NCI-H2029 treated with DMSO at 0.1 percent for 48 hours (cell line): ENCODE measurements at places on chromosomes 1 and 21.

DNA sequence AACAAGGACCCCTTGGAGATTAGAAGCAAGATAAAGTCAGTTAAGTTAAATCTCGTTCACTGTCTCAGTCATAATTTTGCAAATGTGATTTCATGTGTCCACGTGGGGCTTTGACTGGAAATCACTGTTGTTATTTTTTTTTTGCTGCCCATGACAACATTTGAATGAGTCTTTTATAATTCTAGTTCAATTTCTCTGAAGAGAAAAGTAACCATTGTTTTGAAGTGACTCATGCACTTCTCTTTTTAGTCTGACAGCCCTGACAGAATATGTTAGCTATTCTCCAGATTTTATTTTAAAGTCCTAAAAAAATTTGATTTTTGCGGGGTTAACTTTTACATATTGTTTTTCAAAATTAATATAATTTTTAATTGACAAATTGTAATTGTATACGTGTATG is 30.7 kb upstream of the NLRP3 start:
- no peak for DNase-seq

DNA sequence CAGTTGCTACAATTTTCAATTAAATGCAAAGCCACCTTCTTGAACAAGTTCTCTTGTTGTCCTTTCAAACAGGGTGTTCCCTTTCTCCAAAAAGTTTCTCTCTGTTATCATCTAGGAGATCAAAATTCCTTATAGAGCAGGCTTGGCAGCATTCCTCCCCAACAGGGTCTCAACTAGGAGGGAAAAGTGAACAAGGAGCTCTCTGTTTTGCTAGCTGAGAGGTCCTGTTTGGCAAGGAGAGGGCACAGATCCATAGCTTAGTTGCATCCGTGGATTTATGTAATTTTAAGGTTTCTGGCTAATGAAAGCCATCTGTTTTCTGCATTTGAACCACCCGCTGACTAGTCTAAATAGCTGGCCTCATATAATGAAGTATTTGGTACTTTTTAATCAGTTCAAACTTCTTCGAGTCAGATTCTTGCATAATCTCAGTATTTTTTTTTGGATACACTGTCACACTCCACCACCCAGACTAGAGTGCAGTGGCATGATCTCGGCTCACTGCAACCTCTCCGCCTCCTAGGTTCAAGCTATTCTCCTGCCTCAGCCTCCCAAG is 54.0 kb downstream of the APP start:
- DNase-seq: no peak

- DNase-seq: no peak
Measured at GRCh38 chr1:22780696-22781095, 70.1 kb downstream of the EPHB2 start.

GRCh38 chr21:26095131-26095530 is 75.4 kb downstream of the APP start:
- DNase-seq: no peak

DNA sequence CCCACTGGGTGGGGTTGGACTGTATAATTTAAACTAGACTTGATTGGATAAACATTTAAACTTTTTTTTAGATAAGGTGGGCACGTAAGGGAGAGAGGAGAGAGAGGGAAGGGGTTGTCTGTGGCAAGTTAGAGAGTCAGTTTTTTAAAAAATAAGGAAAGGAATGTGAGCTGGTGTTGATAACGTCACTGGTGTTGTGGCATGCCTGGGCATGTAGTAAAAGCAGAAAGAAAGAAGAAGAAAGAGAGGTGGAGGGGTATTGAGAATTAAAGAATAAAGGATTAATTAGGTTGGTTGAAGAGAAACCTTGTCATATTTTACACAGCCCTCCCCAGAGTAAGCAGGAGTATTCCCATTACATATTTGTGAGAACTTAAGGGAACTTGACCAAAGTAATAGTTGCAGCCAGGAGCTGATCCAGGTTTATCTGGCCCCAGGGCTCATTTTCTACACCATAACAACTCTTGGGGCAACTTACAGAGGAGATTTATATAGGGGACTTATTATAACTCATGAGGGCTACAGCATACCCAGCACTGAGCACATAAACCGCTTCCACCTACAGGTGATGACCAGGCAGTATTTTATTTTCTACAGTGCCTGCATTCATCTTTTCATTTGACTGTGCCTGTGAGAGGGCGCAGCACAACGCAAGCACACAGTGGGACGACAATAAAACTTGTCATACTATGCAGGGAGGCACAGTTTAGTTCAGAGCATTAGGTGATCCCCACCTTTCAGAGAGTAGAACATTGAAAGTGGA is 70.2 kb downstream of the CCDC30 start:
- no peak for DNase-seq

DNA sequence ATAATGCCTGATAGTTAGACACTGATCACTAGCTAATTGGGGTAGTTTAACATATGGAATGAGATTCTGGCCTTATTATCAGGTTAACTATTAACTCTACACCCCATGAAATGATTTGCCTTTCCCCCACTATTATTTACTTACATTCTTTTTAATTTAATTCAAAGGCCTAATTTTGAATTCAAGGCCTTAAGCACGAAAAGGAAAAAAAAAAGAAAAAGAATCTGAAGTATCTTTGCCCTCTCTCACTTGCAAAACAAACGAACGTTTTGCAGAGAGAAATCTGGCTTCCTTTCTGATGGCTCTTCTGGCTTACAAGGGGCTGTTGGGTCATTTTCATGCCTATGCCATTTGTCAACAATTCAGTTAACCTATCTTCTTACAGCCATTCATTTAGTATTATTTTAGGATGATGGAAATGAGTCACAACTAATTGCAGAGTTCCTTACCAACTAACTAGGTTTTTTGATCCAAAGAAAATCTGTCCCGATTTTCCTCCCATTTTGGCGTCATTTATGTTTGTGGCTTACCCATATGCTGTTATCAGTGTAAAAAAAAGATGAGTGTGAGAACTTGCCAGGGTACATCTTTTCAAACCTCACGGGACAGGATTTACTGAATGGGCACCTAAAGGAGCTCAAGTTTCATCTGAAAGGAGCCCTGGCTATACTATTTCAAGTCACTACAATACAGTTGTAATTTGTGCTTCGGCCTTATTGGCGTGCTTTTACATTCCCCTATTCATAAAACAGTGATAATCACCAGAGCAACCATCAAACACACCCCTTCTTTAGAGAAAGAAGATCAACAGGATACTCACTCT is 1.9 kb upstream of the ERRFI1 start:
- DNase-seq: no peak

DNA sequence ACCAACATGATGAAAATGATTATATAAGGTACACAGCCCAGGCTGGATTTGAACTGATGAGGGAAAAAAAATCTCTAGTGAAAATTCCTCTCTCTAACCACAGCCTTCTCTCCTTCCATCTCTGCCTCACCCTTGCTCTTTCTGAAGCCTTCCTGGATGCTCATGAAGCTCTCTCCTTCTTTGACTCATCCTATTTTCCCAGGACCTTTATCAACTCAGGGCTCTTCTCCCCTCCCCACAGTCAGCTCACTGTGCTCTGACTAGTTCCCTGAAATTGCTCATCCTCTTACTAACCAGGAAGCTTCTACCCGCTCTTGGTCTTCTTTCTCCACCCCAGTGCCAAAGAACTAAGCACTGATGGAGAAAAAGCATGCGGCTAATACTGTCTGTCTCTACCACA is 46.4 kb upstream of the ERG start:
- no peak for DNase-seq

DNA sequence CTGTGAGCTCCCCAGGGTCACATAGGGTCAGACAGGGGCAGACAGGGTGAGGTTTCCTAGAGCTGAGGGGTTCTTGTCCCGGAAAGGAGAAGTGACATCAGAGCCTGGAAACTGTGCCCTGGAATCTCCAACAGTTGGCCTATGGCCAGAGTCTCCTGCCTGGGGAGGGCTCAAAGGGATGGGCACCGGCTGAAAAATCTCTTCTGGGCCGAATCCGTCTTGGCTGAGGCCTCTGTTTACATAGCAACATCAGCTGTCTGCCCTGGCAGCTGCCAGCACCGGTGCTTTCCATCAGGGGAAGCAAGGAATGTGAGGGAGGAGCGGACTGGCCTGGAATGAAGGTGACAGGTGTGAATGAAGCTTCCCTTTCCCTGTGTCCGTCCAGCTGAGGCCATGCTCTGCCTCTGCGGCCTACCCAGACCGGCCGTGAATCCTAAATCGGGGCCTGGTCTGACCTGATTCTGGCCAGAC is 30.7 kb downstream of the VASH2 start:
- peak; percentile 83 for DNase-seq

- DNase-seq: no peak
Measured at GRCh38 chr21:27168084-27168483, 201.2 kb upstream of the ADAMTS5 start.

GRCh38 chr1:148372731-148373130 is 110.4 kb downstream of the PPIAL4G start:
- DNase-seq: no peak

DNA sequence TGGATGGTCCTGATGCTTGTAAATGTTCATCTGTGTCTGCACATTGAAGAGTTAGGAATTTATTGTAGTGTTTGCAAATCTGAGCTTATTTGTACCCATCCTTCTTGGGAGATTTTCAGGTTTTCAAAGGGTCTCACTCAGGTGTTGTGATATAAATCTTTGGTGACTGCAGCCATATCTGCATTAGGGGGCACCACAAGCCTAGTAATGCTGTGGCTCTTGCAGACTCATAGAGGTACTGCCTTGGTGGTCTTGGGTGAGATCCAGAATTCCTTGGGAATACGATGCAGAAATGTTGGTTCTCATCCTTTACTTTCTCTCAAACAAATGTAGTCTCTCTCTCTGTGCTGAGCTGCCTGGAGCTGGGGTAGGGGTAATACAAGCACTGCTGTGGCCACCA is 405.9 kb downstream of the TTLL7 start:
- DNase-seq: no peak

DNA sequence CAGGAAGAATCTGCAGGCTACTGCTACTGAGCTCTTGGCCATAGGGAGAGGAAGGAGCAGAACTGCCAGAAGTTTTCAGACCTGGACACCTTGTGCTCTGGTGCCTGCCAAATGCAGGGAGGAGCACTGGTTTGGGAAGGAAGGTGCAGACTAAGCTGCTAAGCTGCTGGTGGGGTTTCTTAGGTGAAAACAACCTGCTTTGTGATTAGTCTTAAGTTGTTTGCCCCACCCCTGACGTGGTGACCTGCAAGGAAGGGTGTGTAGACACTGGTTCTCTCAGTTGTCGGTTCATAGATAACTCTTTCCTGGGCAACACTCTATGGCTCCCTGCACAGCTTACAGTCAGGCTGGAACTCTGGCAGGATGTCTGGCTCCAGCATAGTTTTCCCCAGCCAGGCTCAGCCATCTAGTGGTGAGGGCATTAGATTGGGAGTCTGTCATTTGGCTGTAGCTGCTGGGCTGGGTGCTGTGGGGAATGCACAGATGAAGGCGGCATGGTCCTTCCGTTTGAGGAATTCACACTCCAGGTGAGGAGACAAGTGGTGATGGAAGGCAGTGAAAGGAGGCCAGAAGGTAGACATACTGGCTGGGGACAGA is 10.3 kb upstream of the S100A10 start:
- DNase-seq: no peak

- no peak for DNase-seq
Measured at GRCh38 chr1:31073044-31073443, 7.5 kb upstream of the PUM1 start.

DNA sequence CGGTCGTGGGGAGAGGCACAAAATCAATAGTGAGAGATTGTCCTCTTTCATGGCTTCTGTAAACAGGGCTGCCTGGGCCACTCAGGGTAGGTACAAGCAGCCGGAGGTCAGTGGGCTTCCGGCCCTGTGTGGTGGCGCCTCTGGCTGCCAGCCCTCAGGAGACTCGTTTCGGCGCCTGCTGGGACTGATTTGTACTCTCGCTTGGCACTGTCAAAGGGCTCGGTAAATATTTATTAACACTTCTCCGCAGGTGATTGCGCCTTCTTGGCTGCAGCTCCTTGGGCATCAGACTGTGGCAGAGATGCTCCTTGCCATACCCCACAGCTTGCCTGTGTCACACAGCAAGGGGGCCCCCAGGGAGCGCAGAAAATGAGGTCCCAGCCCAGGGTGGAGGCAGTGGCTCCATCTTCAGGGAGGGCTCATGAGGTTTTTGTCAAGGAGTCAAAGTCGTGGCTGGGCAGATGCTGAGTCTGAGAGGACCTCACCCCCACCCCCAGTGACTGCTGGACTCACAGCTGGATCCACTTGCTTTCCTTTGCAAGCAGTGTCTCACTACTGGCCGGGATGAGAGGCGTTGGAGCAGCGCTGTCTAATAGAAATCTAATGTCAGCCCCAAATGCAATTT is 262.5 kb downstream of the GRIK3 start:
- DNase-seq: peak; percentile 99
